ENCODE measurements at places on chromosomes 4 and X.

DNA sequence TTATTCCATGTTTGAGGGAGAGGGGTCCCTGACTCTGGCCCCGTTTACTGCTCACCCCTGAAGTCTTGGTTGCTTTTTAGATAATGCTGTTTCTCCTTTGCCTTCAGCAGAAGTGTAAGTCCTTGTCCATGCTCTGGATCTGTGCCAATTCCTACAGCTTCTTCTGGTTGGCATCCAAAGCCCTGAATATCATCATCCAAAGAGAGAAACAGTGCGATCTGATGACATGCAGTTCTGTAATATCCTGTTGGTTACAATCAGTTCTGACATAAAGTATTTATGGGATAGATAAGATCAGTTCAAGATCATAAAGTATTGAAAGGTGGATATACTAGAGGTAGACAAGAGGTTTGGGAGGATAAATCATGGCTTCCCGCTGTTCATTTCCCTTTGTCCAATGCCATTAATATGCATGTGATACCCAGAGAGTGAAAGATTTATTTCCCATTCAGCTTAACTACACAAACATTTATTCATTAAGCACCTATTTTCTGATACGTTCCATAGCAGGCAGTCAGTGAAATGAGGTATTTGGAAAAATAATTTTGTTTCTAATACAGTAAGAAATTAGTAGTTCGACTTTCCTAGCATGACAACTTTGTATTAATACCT lies 53.2 kb upstream of the TMEM150C start:
- DNase-seq, result no peak

- no peak for DNase-seq
Observed at GRCh38 chr4:62531264-62531663, 1331.1 kb downstream of the ADGRL3 start.

DNA sequence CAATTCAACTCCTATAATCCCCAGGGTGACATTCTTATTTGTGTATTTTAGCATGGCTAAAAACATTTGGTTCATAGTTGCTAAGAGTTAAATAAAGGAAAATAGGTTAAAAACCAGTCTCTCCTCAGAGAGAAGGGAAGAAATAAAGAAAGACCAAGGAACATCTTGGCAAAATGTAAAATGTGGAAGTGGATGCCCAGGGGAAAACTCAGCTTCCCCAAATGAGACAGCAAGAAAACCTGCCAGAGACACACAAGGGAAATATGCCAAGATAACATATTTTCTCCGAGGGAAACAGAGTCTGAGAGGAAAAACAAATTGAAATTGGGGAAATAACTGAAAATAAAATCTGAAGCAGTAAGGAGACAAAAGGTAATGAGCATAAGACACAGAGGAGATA lies 1569.3 kb downstream of the PCDH18 start:
- DNase-seq, result no peak

DNA sequence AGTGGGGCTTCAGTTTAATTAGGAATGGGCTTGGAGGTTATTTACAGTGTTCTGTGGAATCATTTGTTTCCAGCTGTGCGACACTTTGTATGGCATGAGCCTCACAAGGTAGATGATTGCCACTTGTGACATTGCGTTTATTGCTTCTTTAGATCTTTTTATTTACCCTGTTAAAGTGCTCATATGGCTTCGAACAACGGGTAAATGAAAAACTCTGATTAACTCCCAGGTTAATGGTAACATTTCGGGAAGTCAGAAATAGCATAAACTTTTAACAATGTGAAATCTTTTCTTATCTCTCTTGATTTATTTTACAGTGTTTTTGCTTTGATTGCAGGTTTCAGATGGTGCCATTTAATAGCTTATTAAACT lies 494.3 kb downstream of the IDS start:
- DNase-seq, result no peak

- no peak for DNase-seq
Observed at GRCh38 chr4:3330707-3331106, 37.9 kb downstream of the RGS12 start.

GRCh38 chrX:3669841-3670475 lies 43.5 kb downstream of the PRKX start:
- DNase-seq, result no peak

GRCh38 chrX:65971151-65971550 lies 68.7 kb downstream of the VSIG4 start:
- no peak for DNase-seq

GRCh38 chrX:123971982-123972381 lies 10.5 kb downstream of the STAG2 start:
- no peak for DNase-seq

- DNase-seq, result no peak
Observed at GRCh38 chrX:153689654-153690465, 2.1 kb downstream of the SLC6A8 start.

DNA sequence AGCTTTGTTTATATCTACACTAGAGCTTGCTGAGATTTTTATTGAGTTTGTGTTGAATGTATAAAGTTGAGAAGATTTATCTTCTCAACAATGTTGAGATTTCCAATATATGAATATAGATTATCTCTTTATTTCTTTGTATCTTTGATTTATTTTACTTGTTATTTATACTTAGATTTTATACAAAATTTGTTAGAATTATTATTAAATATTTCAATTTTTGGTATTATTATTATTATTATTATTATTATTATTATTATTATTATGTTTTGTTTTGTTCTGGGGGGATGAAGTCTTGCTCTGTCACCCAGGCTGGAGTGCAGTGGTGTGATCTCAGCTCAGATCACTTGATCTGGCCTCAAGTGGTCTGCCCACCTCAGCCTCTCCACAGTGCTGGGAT lies 322.5 kb downstream of the PPARGC1A start:
- DNase-seq, result no peak

DNA sequence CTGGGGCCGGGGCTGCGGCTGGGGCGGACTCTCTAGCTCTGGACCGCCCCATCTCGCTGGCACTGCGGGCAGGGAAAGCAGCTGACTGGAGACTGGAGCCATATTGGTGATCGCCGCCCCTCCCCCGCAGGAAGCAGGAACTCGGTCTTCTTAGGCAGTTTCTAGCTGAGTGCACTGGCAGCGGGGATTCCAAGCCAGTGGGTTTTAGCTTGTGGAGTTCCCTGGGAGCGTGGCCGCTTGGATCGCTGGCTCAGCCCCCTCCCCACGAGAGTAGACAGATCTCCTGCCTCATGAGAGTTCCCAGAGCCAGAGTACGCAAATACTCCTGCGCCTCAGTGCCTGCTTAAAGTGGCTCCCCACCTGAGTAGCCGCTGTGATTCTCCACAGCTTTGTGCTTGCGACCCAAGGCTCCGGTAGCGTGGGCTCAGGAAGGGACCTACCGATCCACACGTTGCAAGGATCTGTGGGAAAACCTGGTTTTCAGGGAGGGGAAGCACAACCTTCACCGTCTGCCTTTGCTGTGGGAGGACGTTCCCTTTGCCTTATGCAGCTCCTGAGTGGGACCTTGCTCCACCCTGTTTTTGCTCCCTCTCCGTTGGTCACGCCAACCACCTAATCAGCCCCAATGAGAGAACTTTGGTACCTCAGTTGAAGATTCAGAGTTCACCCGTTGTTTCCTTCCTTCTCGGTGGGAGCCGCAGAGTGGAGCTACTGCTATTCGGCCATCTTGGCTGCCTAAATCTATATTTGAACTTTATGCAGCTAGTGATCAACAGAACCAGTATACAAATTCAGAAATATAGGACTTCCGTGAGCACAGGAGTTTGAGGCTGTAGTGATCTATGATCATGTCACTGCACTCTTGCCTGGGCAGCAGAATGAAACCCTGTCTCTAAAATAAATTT lies 803.9 kb upstream of the PCDH10 start:
- DNase-seq, result no peak

DNA sequence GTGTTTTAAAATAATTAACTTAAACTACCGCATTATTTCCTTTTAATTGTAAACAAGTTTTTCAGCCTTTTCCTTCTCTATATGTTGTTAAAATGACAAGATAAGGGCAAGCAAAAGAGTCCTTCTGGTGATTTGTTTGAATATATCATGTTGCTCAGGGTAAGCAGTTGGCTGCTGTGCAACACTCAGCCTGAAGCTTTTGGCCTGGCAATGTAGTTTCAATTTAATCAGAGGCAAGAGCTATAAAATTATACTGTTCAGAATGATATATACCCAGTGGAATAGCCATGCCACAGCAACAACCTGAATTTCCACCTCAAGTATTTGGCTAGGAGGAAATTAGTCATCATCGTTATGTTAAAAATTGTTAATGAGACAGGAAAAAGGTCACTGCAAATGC lies 53.4 kb downstream of the GRXCR1 start:
- DNase-seq, result no peak

- DNase-seq, result no peak
Observed at GRCh38 chrX:154443479-154443910, 446 bp upstream of the FAM50A start.

GRCh38 chrX:15849555-15849954 lies 5.1 kb downstream of the AP1S2 start:
- DNase-seq, result no peak

DNA sequence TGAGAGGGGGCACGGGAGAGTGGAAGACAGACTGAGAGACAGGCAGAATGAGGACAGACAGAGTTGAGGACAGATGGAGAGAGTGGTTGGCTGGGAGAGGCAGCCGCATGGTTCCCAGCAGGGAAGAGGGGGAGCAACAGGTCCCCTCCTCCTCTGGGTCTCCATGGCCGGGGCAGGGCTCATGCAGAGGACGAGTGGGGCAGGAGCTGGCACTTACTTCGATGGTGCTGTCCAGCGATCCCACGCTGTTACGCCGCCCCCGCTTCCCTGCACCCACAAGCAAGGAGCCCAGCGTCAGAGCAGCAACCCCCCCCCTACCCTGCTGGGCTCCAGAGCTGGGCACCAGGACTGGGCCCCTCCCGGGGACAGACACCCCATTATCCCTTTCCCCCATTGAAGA lies 10.6 kb upstream of the KDM5C start:
- no peak for DNase-seq

GRCh38 chr4:28723371-28723770 lies 1862.7 kb downstream of the STIM2 start:
- DNase-seq, result no peak

DNA sequence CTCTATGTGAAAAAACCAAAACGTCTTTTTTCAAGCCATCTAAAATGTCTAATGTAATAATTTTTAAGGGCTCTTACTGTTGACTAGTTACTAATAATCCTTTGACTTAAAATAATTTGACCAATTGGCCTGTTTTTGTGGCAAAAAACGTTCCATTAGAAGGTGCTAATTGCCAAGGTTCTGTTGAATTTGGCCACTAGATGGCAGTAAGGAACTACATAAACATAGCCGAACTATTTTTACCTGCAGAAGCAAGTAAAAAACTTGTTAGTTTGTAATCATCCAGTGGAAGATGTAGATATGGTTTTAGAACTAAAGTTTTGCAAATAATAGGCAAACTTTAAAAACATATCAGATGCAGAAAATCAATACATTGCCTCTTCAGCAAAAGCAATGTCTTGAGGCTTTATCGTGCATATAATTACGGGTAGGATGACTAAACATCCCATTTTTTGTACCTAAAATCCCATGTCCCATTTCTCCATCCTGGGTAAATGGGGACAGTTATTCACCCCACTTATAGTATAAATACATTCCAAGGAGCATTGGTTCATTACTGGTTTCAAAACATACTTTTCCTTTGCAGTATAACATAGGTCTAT lies 57.6 kb downstream of the PROM1 start:
- peak; percentile 67 for DNase-seq

DNA sequence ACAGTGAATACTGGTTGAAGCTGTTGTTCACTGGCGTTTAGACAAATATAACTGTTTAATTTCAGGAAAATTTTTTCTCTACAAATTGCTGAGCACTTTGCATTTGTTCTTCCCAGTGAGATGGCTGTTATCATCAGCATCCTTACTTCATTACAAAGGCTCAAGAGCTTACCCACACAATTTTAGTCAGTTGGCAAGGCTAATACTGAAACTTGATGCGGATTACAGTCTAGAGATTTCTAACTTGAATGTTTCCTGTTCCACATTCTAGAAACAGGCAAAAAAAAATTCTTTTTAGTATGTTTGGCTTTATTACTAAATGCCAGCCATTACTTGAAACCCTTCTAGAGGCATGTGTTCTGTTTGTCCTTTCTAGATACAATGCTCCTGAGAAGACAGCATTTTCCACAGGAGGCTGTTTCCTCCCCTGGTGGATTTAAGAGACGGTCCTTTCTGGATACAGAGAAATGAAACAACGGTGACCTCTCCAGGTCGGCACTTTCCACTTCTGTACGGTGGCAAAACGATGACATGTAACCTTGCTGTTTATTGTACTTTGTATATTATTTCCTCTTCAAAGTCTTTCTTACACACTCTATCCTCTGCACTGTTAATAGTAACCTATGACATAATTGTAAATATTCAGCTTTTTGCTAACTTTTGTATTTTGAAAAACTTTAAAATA lies 80.9 kb downstream of the RFC1 start:
- DNase-seq, result no peak

DNA sequence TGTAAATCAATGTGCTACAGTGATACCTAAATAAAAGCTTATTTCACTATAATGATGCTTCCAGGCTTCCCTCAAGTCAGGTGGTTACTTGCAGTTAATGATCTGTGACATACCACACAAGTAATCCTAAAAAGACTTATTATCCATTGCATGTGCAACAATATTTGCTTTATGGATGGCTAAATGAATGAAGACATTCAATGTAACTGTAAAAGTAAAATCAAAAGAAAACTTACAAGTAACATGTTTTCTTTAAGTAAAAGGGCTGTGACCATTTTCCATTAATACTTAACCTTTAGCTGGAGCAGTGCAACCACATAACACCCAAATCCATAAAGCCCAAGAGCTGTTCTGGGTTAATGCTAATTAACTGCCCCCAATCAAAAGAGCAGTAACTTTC lies 42.6 kb downstream of the RAB28 start:
- DNase-seq, result no peak

DNA sequence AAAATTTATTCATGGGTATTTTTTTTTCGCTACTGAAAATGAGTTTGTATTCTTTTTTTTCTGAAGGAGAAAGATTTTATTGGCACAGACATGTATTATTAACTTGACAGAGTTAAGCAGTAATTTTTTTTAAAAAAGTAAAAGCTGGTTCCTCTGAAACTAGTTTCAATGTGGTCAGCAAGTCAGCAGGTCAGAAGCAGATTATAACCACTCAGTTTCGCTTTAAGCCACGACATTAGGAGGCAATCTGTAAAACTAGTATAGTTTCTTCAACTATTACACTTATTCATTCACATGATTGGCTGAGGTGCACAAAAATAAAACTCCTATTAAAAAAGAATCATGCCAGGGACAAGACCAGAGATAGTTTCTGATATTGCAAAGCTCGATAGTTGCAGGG lies 714.2 kb upstream of the PCDH7 start:
- no peak for DNase-seq

GRCh38 chrX:24298191-24298590 lies 15.7 kb downstream of the SUPT20HL2 start:
- no peak for DNase-seq

- DNase-seq, result no peak
Observed at GRCh38 chrX:55522596-55523276, 33.1 kb upstream of the USP51 start.

- no peak for DNase-seq
Observed at GRCh38 chr4:13386405-13387107, 97.6 kb downstream of the RAB28 start.

GRCh38 chr4:8235224-8235623 lies 34.3 kb upstream of the HTRA3 start:
- DNase-seq, result no peak

GRCh38 chr4:3361896-3362295 lies 69.1 kb downstream of the RGS12 start:
- no peak for DNase-seq

- no peak for DNase-seq
Observed at GRCh38 chr4:10115271-10115796, 1.3 kb downstream of the WDR1 start.

- peak; percentile 95 for DNase-seq
Observed at GRCh38 chrX:16786139-16786790, at the start of gene TXLNG. Gene TXLNG, plus strand, starts transcription at chrX:16786466. Its CDS starts 22 bp downstream, at chrX:16786488.
